Activated naive CD8-positive, alpha-beta T cell treated with anti-CD3 and anti-CD28 coated beads, Interleukin-2, amount 10 ng/mL, durations not matched to agents 7 days and 5 days (primary cell): ENCODE measurements at places on chromosomes 1 and 21. TPM values are rescaled to one million over a fixed set of nuclear protein-coding genes. Genes with fewer than 3 reads are reported as not detected.

- no peak overlapping the region for H3K27ac ChIP-seq
- H3K27me3 ChIP-seq: peaks cover 2% of the 10 kb centered on the region
- no peak overlapping the region for H3K4me3 ChIP-seq
Observed at GRCh38 chr1:206955476-206956451, 9.5 kb upstream of the PIGR start.

DNA sequence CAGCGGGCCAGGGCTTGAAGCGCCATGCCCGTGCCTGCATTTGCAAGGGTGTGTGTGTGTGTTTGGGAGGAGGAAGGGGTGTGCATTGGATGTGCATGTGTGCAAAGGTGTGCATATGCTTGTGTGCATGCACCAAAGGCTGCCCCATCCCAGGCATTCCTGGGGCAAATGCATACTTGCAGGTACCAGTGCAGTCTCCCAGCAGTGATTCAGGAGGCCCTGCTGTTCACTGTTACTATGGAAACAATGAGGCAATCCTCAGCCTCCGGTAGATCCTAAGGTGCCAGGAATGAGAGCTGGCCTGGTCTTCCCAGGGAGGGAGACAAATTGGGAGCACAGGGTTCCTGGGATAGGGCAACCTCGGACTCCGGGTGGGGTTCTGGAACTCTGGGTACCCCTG lies 7.5 kb upstream of the FNDC5 start:
- H3K27me3 ChIP-seq: peaks cover 40% of the 10 kb centered on the region
- H3K4me3 ChIP-seq: no peak overlapping the region
- no peak overlapping the region for H3K27ac ChIP-seq
- no peaks in the 10 kb centered on the region for H3K36me3 ChIP-seq
- DNase-seq: peak; percentile 27

GRCh38 chr1:179510038-179510437 lies 65.7 kb downstream of the NPHS2 start:
- no peak overlapping the region for H3K4me3 ChIP-seq
- H3K27ac ChIP-seq: no peak overlapping the region
- H3K36me3 ChIP-seq: no peaks in the 10 kb centered on the region
- H3K27me3 ChIP-seq: peaks cover 3% of the 10 kb centered on the region

DNA sequence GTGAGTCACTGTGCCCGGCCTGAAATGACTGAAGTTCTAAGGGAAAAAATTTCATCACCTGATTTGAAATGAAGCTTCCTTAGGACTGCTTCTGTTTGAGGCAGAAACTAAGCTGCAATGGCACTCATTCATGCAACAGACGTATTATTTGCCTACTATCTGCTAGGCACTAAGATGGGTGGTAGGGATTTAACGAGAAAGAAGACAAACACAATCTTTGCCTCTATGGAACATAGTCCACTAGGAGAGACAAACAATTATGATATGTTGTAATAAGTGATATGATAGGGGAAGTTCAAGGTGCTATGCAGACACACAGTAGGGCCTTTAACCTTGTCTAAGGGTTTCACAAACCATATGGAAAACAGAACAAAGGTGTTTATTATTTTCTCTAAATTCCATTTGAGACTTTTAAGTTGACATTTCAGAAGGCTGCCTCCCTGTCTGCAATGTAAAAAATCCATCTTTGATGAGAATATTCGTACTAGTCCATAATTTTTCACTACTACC lies 11.3 kb downstream of the LIX1L start:
- H3K36me3 ChIP-seq: peaks cover 17% of the 10 kb centered on the region
- peaks cover 18% of the 10 kb centered on the region for H3K4me1 ChIP-seq
- H3K27ac ChIP-seq: no peak overlapping the region

DNA sequence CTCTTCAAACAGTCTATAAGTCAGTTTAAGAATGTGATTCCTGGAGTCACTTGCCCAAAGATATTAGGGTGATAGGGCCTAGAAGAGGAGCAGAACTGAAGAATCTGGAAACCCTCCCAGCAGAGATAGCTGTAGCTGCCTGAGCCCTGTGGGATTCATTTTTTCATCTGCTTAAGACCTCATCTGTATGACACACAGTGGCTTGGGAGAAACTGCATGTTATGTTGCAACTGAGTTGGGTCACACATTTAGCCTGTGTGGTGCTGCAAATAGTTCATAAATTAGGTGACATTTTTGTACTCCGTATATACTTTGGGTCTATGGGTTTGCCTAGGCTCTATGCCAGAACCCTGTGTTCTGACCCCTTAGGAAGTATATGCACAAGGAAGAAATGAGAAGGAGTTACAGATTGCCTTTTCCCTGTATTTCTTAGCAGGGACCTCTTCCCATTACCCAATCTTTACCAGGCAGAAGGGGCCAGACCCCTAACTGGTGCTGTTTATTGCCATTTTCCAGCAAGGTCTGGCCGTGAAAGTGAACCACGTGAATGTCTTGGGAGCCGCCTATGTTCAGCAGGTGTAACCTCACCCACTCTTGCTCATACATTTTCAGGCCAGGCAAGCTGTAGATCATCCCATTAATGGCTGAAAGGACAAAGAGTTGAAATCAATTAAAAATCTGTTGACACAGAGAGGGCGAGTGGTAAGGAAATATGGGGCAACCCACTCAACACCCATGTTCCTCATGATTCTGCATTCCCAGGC lies 41.9 kb upstream of the SLC19A2 start:
- DNase-seq: no peak
- peaks cover 1% of the 10 kb centered on the region for H3K36me3 ChIP-seq
- peaks cover 12% of the 10 kb centered on the region for H3K4me1 ChIP-seq
- no peak overlapping the region for H3K4me3 ChIP-seq
- H3K27ac ChIP-seq: no peak overlapping the region

GRCh38 chr1:13549521-13549920 lies 34.1 kb upstream of the PDPN start:
- peaks cover 5% of the 10 kb centered on the region for H3K27me3 ChIP-seq
- H3K36me3 ChIP-seq: no peaks in the 10 kb centered on the region
- DNase-seq: no peak

DNA sequence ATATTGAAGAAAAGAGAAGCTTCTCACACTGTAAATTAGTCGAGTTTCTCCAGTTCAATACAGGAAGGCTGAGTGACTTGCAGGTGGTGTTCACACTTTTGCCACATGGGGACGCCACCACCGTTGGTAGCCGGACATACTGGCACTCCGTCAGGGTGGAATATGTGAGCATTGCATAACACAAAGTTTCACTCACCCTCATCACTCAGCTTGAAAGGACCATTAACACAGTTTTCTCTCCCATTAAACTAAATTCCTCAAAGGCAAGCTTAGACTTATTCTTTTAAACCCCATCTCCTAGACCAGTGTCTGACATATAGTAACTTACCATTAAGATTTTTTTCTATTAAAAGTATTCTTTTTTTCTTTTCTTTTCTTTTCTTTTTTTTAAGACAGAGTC lies 105.3 kb upstream of the SERBP1 start:
- peaks cover 5% of the 10 kb centered on the region for H3K27me3 ChIP-seq
- no peak overlapping the region for H3K27ac ChIP-seq
- no peak overlapping the region for H3K4me3 ChIP-seq
- H3K36me3 ChIP-seq: no peaks in the 10 kb centered on the region
- peak; percentile 53 for DNase-seq
- H3K4me1 ChIP-seq: peaks cover 2% of the 10 kb centered on the region

- no peak overlapping the region for H3K27ac ChIP-seq
- H3K36me3 ChIP-seq: no peaks in the 10 kb centered on the region
- H3K27me3 ChIP-seq: peaks cover 1% of the 10 kb centered on the region
- H3K4me1 ChIP-seq: no peaks in the 10 kb centered on the region
Observed at GRCh38 chr1:36869826-36870225, 164.5 kb downstream of the GRIK3 start.

GRCh38 chr1:228851618-228852017 lies 116.3 kb downstream of the RHOU start:
- DNase-seq: no peak
- no peak overlapping the region for H3K27ac ChIP-seq
- peaks cover 7% of the 10 kb centered on the region for H3K4me1 ChIP-seq
- H3K36me3 ChIP-seq: no peaks in the 10 kb centered on the region

DNA sequence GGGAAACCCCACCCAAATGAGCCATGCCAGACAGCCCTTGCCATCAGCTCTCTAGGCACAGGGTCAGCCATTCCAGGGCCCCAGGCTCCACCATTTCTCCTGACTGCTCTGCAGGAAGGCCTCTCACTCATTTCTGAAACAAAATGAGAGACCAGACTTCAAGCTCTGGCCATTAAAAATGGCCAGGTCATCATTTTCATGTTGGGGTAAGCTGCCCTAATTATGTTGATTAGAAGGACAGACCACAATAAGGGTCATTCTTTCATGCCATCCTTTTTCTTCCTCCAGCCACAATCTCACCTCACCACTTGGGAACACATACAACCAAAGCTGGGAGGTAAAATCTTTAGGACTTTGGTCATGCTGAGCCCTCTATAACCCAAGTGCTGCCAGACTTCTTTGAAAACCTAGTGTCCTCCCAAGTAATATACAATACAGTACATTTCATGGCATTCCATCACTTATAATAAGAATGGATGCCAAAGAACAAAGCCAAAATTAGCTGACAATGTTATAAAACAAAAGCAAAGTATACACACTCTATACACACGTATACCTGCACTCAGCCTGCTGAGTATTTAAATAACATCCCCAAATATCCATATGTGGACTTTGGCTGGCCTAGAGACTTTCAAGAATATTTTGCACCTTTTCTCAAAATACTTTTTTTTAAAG lies 22.4 kb upstream of the RBBP5 start:
- no peak for DNase-seq
- H3K36me3 ChIP-seq: peaks cover 12% of the 10 kb centered on the region
- no peak overlapping the region for H3K27ac ChIP-seq
- H3K27me3 ChIP-seq: no peaks in the 10 kb centered on the region
- H3K4me3 ChIP-seq: no peak overlapping the region

DNA sequence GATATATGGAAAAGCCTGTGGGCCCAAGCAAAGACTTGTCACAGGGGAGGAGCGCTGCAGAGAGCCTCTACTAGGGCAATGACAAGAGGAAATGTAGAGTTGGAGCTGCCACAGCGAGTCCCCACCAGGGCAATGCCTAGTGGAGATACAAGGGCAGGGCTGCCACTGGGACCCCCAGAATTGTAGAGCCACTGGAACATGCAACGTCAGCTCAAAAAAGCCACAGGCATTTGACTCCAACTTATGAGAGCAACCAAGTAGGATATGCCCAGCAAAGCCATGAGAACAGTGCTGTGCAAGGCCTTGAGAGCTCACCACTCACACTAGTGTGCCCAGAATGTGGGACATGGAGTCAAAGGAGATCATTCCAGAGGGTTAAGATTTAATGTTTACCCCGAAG lies 63.7 kb upstream of the CAMK1G start:
- no peaks in the 10 kb centered on the region for H3K4me1 ChIP-seq
- no peak for DNase-seq
- H3K27ac ChIP-seq: no peak overlapping the region
- no peaks in the 10 kb centered on the region for H3K36me3 ChIP-seq
- peaks cover 15% of the 10 kb centered on the region for H3K27me3 ChIP-seq

- no peak for DNase-seq
- peaks cover 9% of the 10 kb centered on the region for H3K4me1 ChIP-seq
- peak overlapping the region; percentile 61 for H3K4me3 ChIP-seq
- H3K36me3 ChIP-seq: peaks cover 2% of the 10 kb centered on the region
- peaks cover 37% of the 10 kb centered on the region for H3K27me3 ChIP-seq
Observed at GRCh38 chr1:161427733-161428516, 60.2 kb upstream of the CFAP126 start.

- no peak for DNase-seq
- H3K4me3 ChIP-seq: no peak overlapping the region
- H3K27ac ChIP-seq: no peak overlapping the region
Observed at GRCh38 chr1:179761296-179761695, 18.2 kb downstream of the FAM163A start.

GRCh38 chr1:74763807-74764206 lies 30.9 kb downstream of the TYW3 start:
- H3K36me3 ChIP-seq: peaks cover 40% of the 10 kb centered on the region
- H3K4me3 ChIP-seq: no peak overlapping the region
- H3K27ac ChIP-seq: no peak overlapping the region
- H3K27me3 ChIP-seq: no peaks in the 10 kb centered on the region
- peaks cover 4% of the 10 kb centered on the region for H3K4me1 ChIP-seq

GRCh38 chr1:186750257-186750656 lies 70.0 kb upstream of the PTGS2 start:
- no peaks in the 10 kb centered on the region for H3K36me3 ChIP-seq
- peaks cover 5% of the 10 kb centered on the region for H3K27me3 ChIP-seq
- DNase-seq: no peak
- H3K4me3 ChIP-seq: no peak overlapping the region

- no peak overlapping the region for H3K27ac ChIP-seq
- H3K27me3 ChIP-seq: peaks cover 11% of the 10 kb centered on the region
- no peak for DNase-seq
- H3K4me3 ChIP-seq: no peak overlapping the region
- H3K36me3 ChIP-seq: peaks cover 1% of the 10 kb centered on the region
Observed at GRCh38 chr1:181251713-181252075, 163.2 kb downstream of the IER5 start.

DNA sequence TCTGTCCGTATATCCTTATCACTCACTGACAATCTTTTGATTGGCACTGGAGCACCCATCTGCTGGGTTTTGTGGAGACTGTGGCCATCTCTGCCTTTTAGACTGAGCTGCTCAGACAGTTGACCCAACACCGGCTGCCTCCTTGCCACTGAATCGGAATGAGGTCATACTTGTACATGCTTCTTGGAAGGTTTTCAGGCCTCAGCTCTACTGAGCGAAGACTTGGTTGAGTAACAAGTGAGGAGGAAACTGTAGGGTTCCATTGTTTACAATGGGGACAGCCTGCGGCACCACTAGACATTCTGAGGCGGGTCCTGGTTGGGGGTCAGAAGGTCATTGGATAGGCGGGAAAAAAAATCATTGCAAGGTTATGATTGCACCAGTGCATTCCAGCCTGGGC lies 320.3 kb downstream of the KIF26B start:
- H3K36me3 ChIP-seq: no peaks in the 10 kb centered on the region
- H3K4me3 ChIP-seq: no peak overlapping the region
- H3K27ac ChIP-seq: no peak overlapping the region
- no peak for DNase-seq
- peaks cover 2% of the 10 kb centered on the region for H3K27me3 ChIP-seq

The KCNJ15 gene
- not detected for total RNA-seq

The TMPRSS2 gene
- total RNA-seq: not detected

The ANXA9 gene
- not detected for total RNA-seq

The SPATA45 gene
- not detected for total RNA-seq

The CDA gene
- not detected for total RNA-seq

The MCOLN2 gene
- total RNA-seq: 18.8 TPM

The GRHL3 gene
- not detected for total RNA-seq

The PRKAA2 gene
- not detected for total RNA-seq
